ENCODE measurements at places on chromosomes 2 and 18.

- no peak for DNase-seq
These were observed 33.0 kb downstream of the CASP10 start for GRCh38 chr2:201215963-201216362.

DNA sequence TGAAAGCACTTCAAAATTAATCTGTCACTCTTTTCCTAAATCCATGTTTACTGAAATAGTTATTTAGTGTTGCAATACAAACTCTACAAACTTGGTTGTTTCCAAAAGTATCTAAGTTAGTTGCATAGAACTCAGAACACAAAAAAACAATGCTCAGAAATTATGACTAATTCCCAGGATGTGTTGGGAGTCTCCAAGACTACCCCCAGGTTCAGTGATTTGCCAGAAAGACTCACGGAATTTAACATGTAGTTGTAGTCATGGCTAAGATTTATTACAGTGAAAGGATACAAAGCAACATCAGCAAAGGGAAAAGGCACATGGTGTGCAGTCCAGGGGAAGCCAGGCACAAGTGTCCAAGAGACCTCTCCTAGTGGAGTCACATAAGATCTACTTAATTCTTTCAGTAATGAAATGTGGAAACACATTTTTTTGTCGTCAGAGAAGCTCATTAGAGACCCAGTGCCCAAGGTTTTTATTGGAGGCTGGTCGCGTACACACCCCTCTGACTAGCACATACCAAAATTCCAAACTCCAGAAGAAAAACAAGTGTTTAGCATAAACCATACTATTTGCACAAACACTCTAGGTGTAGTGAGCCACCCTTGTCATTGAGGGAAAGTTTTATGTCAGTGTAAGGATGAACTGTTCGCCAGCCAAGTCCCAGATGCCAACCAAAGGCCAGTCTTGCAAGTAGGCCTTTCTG is 43.3 kb upstream of the CYP20A1 start:
- no peak for DNase-seq

DNA sequence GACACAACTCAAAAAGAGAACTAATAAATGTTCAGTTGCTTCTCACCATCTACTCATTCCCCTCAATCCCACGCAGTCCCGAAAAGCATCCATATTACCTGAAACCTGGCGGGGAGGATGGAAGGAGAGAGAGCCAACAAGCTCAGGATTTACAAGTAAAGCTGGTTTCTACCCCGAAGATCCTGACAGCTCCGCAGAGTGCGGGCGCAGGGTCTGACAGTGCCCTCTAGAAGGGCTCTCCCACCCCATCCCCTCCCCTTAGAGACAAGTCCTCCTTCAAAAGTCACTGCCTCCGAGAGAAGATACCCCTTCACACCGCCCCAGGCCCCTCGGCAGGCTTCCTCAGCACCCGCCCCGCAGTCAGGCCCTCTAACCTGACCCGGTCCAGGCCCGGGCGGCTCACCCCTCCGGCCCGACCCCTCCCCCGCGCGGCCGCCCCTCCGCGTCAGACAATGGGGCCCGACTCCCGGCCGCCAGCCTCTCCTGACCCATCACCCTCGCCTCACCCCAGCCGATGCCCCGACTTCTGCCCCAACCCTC is 550 bp downstream of the RAB1A start:
- peak; percentile 82 for DNase-seq

DNA sequence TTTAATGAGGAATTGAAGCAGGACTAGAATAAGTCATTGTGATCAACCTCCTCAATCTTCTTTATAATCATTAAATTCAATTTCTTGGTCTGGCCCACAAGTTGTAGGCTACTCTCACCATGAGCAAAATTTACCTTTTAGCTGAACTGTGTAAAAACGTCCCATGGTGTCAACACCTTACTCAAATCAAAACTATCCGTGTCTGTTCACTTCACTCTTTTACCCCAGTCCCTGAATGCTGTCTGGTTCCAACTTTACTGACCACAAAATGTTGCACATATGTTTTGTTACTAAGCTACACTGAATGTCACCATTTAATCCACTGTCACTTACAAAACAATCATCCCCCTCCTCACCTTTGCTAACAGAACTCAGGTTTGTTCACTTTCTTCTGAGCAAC is 951.6 kb upstream of the SLC39A10 start:
- DNase-seq, result no peak

DNA sequence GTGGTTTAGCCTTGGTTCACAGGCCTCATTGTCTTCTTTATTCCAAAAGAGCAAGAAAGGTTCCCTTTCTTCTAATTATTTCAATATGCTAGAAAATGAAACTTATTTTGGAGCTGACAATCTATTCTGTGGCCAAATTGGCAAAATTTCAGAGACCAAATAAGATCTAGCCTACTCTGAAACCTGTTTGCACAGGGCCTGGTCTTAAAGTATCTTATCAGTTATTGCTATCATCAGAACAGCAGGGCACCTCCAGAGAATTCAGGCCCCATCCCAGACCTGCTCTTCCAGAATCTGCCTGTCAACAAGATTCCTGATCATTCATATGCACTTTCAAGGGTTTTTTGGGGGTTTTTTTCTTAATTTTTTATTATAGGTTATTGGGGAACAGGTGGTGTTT is 198.7 kb downstream of the ANAPC1 start:
- no peak for DNase-seq

DNA sequence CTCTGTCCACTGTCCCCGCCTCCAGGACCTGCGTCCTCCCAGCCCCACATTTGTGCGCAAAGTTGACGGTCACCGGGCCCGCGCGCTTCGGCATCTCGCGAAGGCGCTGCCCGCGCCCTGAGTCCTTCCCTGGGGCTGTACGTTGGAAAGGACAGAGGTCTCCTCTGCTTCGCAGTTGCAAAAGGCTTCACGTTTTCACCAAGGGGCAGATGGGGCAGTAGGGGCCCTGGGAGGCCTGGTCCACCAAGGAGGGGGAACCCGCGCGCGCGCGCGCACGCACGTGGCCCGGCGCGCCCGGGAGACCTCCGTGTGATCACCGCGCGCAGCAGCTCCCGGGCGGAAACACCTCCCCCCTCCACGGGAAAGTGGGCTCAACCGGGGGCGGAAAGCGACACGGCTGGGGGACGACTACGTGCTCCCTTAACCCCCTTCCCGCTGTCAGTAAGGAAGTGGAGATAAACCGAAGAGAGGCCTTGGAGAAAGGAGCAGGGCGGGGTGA is 21.9 kb downstream of the TEX44 start:
- DNase-seq, result peak; percentile 77

DNA sequence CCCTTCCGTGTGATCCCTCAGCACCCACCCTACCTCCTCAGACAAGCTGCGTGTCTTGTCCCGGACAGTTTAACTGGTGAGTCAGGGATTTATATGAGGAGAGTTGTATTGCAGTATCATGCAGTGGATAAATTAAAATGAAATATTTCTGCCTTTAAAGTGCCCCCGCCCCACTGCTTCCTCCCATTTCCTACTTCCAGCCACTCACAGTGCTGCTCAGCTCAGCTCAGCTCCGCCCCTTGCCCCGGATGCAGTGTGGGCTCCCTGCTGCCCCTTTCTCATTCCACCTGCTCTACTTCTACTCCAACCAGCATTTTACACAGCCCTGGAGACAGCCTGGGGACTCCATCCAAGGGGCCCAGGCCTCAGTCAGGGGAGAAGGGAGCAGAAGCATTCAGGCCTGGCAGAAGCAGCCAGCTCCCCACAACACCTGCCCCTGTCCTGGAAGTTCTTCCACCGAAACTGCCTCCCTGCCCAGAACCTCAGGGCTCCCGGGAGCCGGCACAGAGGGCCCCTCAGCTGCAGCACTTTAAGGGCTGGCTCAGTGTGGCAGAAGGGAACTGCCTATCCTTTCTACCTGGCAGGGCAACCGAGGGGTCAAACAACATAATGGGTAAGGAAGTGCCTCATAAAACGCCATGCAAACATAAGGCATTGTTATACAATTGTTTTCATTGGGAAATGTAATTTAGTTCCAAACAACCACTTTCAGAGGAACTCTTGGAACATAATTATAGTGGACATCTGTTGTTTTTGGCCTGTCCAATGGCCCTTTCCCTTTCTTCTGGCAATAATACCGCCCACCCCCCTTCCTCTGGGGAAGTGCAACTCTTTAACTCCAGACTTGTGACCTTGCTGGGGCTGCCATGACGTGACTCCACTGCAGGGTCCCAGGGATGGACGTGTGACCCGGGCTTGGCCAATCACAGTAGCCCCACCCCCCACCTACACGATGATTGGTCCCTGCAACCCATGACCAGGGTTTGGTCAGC is 102.3 kb downstream of the LIPG start:
- no peak for DNase-seq

GRCh38 chr2:233152541-233152940 is 92.4 kb downstream of the INPP5D start:
- no peak for DNase-seq

DNA sequence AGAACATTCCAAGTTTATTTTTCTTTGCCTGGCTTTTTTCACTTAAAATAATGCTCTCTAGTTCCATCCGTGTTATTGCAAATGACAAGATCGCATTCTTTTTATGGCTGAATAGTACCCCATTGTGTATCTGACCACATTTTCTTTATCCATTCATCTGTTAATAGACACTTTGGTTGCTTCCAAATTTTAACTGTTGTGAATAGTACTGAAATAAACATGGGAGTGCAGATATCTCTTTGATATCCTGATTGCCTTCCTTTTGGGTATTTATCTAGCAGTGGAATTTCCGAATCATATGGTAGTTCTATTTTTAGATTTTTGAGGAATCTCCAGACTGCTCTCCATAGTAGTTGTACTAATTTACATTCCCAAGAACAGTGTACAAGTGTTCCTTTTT is 230.5 kb downstream of the FIGN start:
- DNase-seq, result no peak

GRCh38 chr2:127901339-127902056 is 15.7 kb upstream of the AMMECR1L start:
- DNase-seq, result no peak

- DNase-seq, result no peak
These were observed 237.2 kb downstream of the INSIG2 start for GRCh38 chr2:118325321-118325955.

DNA sequence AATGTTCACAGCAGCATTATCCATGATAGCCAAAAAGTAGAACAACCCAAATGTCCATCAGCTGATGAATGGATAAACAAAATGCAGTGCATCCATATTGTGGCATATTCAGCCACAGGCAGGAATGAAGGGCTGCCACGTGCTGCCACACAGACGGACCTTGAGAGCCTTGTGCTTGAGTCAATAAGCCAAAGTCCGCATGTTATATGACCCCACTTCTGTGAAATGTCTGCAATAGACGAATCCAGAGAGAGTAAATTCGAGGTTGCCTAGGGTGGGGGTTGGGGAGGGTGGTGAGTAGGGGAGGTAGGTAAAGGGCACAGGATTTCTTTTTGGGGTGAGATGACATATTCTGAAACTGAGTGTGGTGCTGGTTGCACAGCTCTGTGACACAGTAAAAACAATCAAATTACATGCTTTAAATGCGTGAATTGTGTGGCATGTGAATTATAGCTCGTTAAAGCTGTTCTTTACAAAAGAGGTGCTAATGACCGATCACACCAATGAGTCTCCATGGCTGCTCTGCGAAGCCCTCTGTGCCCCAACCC is 38.9 kb upstream of the LDLRAD4 start:
- no peak for DNase-seq

- DNase-seq, result no peak
These were observed 4.1 kb downstream of the SCYGR1 start for GRCh38 chr2:227383686-227384085.

DNA sequence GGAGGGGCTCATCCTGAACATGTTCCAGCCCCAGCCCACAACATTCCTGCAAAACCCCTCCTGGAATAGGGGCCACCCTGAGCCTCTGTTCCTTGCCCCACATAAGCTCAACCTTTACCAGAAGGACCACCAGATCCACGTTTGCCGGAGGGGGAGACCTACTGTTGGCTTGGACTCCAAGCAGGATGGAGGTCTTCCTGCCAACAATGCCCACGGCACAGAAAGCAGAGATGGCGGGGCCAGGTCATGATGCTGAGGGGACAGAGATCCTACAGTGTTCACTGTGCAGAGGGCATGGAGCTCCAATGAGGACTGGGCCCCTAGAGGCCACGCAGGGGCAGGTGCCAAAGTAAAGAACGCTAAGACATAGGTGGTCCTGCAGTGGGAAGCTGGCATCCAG is 98.5 kb upstream of the RAB6C start:
- DNase-seq, result peak; percentile 49

DNA sequence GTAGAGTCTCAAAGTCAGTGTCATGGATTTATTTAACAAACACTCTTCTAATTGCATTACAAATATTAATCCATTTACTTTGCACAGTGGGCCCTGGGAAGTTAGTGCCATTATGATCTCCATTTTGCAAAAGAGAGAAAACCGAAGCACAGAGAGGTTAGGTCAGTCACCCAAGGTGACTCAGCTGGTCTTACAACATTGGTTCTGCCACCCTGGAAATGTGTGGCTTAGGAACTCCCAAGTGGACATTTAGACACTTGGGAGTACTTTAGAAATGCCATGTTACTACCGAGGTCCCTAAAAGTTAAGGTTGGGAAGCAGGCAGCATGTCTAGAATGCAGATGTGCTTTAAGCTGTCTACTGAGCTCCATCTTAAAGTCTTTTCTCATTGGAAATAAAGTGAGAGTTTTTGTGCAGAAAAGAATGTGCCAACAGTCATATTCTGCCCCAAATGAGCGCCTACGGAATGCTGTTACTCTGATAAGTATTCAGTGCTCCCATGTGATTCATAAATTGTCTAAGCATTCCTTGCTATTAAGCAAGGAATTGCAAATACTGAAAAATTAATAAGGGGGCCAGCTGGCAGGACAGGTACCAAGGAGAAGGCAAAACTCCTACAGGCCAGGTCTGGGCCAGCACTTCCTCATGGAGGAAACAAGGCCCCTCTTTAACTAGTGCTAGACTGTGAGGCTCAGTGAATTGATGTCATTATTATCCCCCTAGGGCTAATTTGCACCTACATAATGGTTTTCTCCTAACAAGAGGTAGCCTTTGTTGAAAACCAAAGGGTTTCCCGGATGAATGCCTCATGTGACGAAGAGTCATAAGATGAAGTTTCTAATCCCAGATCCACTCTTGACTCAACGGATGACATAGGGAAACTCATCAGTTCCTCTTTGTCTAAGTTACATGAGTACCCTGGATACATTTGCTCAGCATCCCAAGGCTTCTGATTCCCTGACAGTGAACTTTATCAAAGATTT is 16.3 kb downstream of the NRP2 start:
- no peak for DNase-seq

GRCh38 chr2:204643326-204643725 is 98.1 kb downstream of the PARD3B start:
- no peak for DNase-seq

- no peak for DNase-seq
These were observed 81.3 kb upstream of the KYNU start for GRCh38 chr2:142796161-142796560.

DNA sequence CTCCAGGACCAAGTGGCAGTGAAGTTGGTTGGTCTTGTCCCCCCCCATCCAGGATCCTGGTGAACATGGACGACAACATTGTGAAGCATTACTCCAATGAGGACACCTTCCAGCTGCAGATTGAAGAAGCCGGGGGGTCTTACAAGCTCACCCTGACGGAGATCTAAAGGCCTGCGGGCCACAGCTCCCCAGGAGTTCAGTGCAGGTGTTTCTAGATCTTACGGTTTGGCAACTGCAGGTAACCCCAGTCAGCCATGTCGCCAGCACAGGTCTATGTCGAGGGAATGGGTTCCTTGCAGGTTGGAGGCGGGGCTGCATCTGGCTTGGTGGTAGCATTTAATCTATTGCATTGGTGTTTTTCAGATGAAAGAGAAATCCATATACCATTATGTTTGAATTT is 42.8 kb upstream of the KLF11 start:
- DNase-seq, result no peak
